ENCODE measurements at places on chromosomes 7 and 10. TPM values are rescaled to one million over a fixed set of nuclear protein-coding genes. Genes with fewer than 3 reads are reported as not detected.
A peak's percentile ranks its signal among the peaks of the same experiment; 100 is the strongest.

DNA sequence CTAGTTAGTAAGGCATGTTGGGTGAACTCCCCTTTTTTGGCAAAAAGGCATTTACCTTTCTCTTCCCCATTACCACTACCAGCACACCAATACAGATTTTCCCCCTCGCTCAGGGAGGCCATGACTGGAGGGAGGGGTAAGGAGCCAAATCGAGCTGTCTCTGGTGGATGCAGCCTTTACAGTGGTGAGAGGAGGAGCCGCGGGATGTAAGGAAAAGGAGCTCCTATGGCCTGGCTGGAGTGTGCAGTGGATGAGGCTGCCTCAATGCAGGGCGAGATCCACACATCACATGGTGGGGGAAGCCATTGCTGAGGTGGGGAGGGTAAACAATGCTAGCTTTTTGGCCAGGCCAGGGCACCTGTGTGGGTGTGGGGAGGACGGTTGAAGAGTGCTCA is 416.2 kb downstream of the EXOC4 start:
- no peaks in the 10 kb centered on the region for H3K36me3 ChIP-seq
- no peaks in the 10 kb centered on the region for H3K27me3 ChIP-seq
- H3K27ac ChIP-seq = no peak overlapping the region
- H3K4me3 ChIP-seq = no peak overlapping the region
- no peaks in the 10 kb centered on the region for H3K4me1 ChIP-seq

GRCh38 chr10:6200734-6201515 is 1.8 kb upstream of the PFKFB3 start:
- no peaks in the 10 kb centered on the region for H3K36me3 ChIP-seq
- DNase-seq = peak; percentile 55
- H3K27ac ChIP-seq = peak overlapping the region; percentile 62
- no peaks in the 10 kb centered on the region for H3K27me3 ChIP-seq
- peaks cover 71% of the 10 kb centered on the region for H3K4me1 ChIP-seq

DNA sequence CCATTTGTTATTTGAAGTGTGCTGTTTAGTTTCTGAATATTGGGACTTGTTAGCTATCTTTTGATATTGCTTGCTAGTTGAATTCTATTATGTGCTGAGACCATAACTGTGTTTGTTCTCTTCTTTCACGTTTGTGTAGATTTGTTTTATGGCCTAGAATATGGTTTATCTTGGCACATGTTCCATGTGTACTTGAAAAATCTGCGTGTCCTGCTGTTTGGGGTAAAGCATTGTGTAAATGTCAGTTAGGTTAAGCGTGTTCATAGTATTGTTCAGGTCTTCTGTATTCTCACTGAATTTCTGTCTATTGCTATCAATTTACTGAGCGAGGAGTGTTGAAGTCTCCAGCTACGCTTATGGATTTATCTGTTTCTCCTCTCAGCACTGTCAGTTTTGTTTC is 19.4 kb downstream of the MMP21 start:
- H3K4me1 ChIP-seq = no peaks in the 10 kb centered on the region
- no peak overlapping the region for H3K4me3 ChIP-seq
- no peak for DNase-seq
- no peak overlapping the region for H3K27ac ChIP-seq
- H3K36me3 ChIP-seq = peaks cover 100% of the 10 kb centered on the region

DNA sequence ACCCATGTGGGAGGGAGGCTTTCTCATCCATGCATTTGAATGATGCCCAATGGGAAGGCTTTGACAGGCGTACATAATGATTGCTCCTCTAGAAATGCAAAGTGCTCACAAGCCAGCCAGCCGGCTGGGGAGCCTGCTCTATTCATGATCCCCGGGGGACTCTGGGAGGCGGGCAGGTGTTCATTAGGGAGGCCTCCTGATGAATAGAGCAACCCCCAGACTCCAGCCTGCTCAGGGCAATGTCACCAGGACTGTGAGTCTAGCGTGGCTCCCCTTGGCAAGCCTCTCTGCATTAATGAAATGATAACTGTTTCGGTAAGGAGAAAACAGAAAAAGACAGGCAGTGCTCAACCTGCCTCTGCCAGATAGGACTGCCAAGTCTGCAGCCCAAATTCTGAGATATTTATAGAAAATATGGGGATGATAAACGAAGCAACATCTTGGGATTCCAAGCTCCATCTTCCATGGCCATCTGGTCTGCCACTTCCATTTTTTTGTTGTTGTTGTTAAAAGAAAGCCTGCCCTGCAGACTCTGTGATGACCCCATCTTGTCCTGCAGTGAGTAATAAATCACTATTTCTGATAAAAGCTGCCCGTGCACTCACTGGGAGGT is 236.4 kb downstream of the PRPF18 start:
- H3K27me3 ChIP-seq = no peaks in the 10 kb centered on the region
- no peak overlapping the region for H3K4me3 ChIP-seq
- peaks cover 32% of the 10 kb centered on the region for H3K4me1 ChIP-seq
- H3K27ac ChIP-seq = no peak overlapping the region
- H3K36me3 ChIP-seq = no peaks in the 10 kb centered on the region
- DNase-seq = no peak

- H3K27ac ChIP-seq = no peak overlapping the region
- H3K36me3 ChIP-seq = no peaks in the 10 kb centered on the region
- peaks cover 73% of the 10 kb centered on the region for H3K4me1 ChIP-seq
- H3K27me3 ChIP-seq = no peaks in the 10 kb centered on the region
These were observed 3.7 kb downstream of the HBP1 start for GRCh38 chr7:107172276-107173032.

DNA sequence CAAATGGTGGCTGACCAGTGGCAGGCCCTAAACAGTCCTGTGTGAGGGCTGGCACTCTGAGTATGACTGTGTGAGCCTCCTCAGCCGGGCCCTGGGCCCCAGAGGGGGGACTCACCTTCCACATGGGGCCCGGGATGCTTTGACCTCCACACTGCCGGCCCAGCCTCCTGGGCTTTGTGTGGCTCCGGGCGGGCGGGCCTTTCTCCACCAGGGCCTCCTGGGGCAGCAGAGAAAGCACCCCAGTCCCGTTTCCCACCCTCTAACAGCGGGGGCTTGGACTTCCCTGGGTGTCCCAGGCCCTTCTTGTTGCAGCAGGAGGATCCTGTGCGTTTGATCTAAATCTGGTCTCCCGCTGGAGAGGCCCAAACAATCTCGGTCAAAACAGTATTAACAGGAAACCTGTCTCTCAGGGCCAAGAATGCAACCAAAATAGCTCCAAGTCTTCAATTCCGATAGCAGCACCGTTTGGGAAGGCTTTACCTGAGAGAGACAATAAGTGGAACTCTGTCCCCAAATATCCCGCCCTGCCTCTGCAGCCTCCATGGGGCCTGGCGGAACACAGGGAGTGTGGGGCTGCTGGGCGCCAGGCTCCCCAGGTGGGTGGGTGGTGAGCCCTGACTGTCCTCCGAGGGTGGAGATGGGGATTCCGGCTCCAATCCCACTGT is 104.8 kb upstream of the ZNF32 start:
- no peak for DNase-seq

The NKX2-3 gene
- polyA plus RNA-seq = not detected
